ENCODE measurements at places on chromosomes 12 and 14.
A peak's percentile ranks its signal among the peaks of the same experiment; 100 is the strongest.

GRCh38 chr12:5589054-5589453, 157.1 kb downstream of the NTF3 start:
- no peak for DNase-seq

- no peak for DNase-seq
Observed at GRCh38 chr12:130617219-130617618, 98.9 kb downstream of the RIMBP2 start.

- DNase-seq, result no peak
Observed at GRCh38 chr12:42792265-42792664, 202.7 kb upstream of the PRICKLE1 start.

GRCh38 chr12:806200-806791, 53.9 kb downstream of the WNK1 start:
- no peak for DNase-seq

- no peak for DNase-seq
Observed at GRCh38 chr14:92759679-92760523, 11.5 kb upstream of the LGMN start.

- DNase-seq, result no peak
Observed at GRCh38 chr12:72547573-72547972, 275.4 kb downstream of the TRHDE start.

DNA sequence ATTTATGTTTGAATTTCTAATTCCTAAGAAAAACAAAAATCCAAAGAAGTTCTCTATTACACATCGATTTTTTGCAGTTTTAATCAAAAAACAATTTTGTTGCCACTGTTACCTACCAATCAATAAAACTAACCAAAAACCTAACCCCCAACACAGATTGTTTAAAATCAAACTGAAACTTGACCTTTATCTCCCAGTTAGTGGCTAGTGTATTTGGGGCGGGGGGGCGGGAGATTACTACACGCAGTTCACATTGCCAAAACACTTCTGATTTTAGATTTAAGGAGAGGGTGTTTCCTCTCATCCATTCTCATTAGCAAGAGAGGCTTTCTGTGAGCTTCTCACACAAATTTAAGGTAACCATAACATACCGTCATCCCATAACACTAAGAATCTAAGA, 6.4 kb downstream of the CDC42BPB start:
- DNase-seq, result no peak

DNA sequence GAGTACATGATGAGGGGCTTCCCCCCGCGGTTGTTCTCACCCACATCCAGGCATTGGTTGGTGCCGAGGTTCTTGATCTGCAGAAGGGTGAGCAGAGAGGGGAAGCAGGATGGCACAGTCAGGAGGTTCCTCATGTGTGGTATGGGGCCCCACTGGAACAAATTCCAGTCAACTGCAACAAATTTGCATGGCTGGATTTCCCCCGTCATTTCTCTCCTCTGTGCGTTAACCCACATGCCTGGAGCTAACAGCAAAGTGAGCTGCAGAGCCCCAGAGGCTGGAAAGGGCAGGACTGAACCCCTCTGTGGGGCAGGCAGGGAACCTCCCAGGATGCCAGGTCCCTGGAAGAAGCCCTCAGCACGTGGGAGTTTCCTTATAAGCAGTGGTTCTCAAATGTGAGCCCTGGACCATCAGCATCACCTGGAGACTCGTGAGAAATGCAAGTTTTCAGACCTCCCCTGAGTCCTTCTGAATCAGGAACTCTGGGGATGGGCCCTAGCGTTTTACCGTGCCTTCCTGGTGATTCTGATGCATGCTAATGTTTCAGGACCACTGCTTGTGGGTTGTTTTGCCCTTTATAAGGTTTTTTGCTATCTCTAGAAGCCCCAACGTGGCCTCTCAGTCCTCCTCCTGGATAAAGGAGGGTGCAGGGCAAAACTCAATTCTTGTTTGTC, 11.0 kb upstream of the CELA1 start:
- no peak for DNase-seq

DNA sequence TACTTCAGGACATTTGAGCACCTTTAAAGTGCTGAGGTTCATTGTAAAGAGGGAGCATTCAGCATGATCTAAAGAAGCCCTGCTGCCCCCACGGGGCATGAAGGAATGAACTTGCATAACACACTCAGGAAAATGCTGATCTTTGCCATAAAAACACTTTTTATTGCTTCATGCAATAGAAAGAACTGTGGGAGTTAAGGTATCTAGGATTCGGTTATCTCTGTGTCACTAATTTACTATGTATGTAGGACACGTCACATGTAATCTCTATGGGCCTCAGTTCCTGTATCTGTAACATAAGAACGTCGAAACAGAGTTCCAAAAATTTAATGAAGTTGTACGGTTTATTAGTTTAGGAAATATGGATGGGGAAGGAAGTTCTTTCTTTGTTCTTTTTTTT, 33.0 kb downstream of the BTBD7 start:
- DNase-seq, result no peak

DNA sequence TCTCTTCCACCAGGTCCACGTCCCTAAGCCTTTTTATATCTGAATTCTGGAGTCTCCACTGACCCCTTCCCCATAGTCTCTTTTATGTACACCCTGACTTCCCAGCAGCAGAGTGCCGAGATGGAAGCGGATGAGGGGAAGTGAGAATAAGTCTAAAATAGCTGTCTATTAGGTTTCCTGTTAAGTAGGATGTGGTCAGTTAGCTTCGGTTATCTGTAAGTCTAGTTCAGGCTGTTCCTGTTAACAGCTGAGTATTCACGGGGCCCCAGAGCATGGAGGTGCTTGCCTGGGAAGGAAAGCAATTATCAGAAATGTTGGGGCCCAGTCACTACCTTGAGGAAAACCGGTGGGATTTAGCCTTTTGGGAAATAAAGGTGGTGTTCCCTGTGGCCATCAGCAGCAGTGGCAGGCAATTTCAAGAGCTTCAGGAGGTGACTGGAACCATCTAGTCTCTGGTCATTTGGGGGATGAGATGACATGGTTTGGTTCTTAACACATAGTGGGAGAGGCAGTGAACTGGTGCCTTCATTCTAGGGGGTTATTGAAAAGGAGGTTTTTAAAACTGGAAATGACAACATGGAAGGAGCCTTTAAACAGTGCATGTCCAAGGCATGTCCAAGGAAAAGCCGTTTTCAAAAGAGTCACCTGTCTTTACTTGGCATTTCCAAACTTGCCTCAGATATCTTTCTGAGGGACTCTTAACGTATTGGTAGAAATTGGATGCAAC, 21.8 kb downstream of the CHST11 start:
- peak; percentile 9 for DNase-seq

- peak; percentile 32 for DNase-seq
Observed at GRCh38 chr12:124774462-124775167, 89.0 kb downstream of the SCARB1 start.

- DNase-seq, result no peak
Observed at GRCh38 chr12:68450947-68451260, 118.7 kb upstream of the MDM1 start.

GRCh38 chr12:52892207-52892852, 12.5 kb downstream of the KRT8 start:
- no peak for DNase-seq

GRCh38 chr12:64085996-64086395, 136.1 kb downstream of the KICS2 start:
- DNase-seq, result no peak

DNA sequence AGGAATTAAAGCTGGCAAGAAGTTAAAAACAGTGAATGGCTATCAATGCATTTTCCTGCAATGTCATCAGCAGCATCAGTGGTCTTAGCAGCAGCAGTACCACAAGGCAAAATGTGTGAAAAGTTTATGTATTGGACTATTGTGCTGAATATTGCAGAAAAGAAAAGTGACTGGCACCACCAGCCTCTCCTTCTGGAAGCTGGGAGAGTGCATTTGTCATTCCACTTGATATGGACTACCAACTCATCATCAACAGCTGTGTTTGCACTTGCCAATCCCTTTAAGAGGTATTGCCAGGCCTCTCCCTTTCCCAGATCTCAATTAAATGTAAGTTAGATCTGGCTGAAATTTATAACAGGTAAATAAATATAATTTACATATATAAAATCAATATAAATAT, 151.0 kb upstream of the GZMB start:
- no peak for DNase-seq

DNA sequence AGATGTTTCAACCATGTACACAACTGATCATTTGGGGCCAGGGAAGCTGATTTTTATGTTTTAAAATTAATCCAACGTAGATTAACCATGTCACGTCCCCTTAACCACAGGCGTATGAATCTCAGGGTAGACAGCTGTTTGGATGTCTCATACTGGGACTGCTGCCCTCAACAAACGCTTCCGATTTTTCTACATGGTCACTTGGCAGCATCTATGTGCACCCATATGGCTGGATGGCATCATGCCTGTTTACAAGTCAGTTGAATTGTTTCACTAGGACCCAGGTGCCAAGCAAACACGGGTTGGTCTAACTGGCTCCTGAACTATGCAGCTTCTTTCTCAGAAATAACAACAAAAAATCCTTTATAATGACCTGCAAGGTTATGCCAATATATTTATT, 393.8 kb downstream of the NPAS3 start:
- DNase-seq, result peak; percentile 34

DNA sequence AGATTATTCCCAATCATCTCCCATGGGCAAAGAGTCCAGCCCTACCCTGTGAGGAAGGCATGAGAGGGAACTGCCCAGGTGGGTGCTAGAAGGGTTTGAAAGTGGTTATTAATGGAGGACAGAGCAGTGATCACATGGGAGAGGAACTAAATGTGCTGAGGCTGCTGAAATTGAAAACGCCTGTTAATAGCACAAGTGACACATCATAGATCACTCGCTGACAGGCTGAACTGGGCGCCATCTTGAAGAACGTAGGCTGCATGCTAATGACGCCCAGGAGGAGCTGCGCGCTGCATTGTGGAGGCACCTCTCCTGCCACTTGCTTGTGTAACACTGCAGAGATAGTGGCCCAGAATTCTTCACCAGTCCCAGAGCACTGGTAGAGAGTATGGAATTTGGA, 182.9 kb downstream of the KCNA5 start:
- no peak for DNase-seq

DNA sequence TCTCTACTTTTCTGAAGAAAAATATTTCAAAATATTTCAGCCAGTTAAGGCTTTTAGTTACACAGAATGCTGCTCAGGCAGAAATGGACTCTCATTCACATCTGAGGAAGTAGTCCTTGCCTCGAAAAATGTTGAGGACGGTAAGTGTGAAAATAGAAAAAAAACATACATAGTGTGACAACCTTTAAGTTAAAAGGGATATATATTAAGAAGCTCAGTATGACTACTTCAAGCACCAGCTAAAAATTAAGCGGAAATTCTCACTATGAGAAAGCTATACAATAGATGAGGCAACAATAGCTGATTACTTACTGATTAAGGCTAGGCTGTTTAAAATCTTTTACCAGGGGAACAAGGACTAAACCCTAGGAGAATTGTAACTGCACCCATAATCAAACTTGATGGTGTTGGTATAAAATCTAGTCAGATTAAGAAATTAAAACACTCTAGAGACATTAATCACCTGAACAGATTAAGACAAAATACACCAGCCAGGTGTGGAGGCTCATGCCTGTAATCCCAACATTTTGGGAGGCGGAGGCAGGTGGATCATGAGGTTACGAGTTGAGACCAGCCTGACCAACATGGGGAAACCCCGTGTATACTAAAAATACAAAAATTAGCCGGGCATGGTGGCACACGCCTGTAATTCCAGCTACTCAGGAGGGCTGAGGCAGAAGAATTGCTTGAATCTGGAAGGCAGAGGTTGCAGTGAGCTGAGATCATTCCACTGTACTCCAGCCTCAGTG, 53.9 kb downstream of the HNRNPC start:
- DNase-seq, result no peak

DNA sequence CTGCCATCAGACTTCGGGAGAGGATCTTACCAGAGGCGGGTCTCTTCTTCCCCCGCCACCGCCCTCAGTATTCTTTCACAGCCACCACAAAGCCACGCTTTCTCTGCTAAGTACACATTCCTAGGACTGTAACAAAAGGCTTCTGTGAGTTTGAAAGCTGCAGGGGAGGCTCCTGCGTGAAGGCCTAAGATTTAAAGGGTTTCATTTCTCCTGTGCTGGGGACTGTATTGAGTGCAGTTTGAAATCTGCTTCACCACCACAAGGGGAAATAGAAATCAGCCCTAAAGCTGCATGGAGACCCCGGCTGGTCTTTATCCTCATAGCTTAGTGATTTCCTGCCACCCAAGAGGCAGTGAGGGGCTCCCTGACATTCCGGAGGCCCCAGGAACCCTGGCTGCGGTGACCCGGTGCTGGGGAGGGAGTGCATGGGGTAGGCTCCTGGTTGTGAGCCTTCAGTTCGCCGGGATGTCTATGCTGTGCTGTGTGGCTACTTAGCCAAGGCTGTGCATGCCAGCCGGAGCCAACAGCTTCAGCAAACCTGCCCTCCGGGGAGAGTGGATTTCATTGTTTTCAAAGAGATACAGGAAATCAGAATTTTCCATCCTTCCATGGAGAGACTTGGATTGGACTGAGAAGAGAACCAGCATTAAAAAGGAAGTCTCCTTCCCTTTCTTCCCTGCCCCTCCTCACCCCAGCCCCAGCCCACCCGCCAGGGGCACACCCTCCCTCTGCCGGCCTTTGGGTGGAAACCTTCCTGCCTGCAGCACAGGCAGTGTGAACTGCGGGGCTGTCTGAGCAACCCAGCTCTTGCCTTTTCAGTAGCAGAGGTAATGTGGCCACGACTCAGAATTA, 163.3 kb downstream of the ETV6 start:
- peak; percentile 32 for DNase-seq

GRCh38 chr12:104201238-104202001, 14.2 kb upstream of the TXNRD1 start:
- peak; percentile 17 for DNase-seq

GRCh38 chr14:30020687-30021086, 93.0 kb upstream of the PRKD1 start:
- DNase-seq, result no peak

- DNase-seq, result no peak
Observed at GRCh38 chr14:106442857-106443256, 916.5 kb downstream of the TMEM121 start.

DNA sequence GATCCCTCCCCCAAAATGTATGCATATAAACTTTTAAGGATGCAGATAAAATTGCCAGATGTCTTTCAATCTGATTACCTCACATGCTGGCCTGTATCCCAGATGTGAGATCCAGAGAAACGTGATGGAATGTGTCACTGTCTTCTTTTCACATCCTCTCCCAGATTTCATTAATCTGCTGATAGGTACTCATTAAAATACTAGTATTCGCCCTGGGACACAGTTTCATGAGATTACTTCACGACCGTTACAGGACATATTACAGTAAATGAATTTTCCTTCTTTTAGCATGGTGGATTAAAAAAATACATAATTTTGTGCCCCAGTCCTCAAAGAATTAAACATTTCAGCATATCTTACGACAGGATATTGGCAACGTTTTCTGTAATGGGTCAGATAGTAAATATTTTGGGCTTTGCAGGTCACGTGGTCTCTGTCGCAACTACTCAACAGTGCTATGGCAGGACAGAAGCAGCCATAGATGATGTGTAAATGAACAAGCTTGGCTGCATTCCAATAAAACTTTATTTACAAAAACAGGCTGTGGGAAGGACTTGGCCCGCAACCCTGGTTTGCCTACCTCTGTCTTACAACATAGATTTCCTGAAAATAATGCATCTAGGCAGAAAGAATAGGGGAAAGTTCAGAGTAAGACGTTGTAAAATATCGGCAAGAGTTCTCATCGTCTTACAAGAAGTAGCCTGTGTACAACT, 156.0 kb upstream of the DIO3 start:
- DNase-seq, result no peak
